ENCODE measurements at places on chromosomes 16 and 17.

DNA sequence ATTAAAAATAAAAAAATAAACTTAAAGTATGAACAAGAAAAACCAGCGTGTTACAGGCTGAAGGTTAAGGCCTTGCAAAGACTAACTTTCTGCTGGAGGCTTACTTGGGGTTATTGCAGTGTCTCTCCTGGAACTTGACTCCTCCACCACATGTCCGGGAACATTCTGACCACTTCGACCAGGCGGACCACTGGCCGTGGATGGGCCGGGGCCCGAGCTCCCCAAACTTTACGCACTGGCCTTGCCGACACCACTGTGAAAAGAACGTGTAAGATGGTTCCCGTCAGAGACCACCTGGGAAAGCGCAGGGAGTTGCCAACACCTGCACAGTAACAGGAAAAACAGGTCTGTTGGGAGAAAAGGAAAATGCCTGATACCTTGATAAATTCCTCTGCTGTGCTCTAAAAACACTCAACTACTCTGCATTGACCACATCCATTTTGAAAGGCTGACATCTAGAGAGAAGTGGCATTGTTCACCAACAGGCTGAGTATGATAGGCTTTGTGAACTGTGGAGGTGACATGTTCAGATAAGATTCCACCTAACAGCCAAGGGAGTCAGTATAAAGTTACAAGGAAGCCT lies 99.1 kb downstream of the ADAMTS18 start:
- no peak for DNase-seq

- no peak for DNase-seq
Measured at GRCh38 chr17:75406222-75406615, 741 bp upstream of the GRB2 start.

- no peak for DNase-seq
Measured at GRCh38 chr16:87317750-87318644, 805 bp upstream of the C16orf95 start.

DNA sequence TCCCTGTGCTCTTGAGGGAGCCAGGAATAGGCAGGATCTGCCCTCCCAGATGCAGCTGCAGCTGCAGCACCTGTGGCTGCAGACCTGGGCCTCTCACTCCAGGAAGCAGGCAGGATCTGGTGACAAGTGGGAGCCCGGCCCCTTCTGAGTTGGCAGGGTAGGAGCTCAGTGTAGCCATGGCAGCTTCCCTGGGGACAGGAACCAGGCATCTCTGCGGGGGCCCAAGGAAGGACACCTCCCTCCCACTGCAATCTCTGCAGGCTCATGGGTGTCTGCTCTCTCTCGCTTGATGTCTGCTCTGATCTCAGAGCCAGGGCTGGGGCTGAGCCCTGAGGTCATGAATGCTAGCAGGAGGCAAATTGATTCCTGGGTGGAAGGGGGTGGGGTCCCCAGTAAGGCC lies 592.5 kb upstream of the CA10 start:
- no peak for DNase-seq

DNA sequence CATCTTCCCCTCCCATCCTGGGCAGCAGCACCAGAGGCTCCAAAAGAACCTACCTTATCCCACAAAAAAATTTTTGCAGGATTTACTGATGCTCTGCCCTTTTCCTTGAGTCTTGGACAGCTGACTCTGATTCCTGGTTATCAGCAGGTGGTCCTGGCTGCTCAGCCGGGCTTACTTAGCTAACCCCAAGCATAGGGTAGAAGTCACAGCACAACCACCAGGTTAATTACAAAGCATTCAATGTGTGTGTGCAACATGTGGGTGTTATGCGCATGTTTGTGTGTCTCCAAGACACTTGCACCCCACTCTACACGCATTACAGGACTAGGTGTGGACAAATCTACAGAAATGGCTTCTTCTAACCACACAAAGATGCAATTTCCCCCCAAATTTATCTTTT lies 36.3 kb downstream of the PECAM1 start:
- DNase-seq = no peak

Data from nucleus accumbens (tissue), 56 donors.